ENCODE measurements at places on chromosomes 12 and 14.

DNA sequence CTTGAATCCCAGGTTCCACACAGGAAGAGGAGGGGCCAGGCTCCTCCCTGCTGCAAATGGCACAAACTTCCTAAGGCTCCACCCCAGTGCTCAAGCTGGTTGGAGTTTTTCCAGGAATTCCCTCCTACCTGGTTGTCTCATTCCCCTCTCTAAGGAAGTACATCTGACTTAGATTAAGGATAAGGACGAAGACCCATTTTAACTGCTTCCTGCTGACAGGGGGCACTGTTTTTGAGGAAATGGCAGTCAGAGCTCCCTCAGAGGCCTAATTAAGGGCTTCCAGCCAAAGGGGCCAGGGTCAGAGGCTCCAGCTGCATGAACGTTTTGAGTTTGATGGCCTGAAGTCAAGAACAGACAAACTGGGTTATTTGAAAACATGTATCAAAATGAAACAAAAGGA is 1084.7 kb downstream of the SLC6A15 start:
- no peak for DNase-seq

DNA sequence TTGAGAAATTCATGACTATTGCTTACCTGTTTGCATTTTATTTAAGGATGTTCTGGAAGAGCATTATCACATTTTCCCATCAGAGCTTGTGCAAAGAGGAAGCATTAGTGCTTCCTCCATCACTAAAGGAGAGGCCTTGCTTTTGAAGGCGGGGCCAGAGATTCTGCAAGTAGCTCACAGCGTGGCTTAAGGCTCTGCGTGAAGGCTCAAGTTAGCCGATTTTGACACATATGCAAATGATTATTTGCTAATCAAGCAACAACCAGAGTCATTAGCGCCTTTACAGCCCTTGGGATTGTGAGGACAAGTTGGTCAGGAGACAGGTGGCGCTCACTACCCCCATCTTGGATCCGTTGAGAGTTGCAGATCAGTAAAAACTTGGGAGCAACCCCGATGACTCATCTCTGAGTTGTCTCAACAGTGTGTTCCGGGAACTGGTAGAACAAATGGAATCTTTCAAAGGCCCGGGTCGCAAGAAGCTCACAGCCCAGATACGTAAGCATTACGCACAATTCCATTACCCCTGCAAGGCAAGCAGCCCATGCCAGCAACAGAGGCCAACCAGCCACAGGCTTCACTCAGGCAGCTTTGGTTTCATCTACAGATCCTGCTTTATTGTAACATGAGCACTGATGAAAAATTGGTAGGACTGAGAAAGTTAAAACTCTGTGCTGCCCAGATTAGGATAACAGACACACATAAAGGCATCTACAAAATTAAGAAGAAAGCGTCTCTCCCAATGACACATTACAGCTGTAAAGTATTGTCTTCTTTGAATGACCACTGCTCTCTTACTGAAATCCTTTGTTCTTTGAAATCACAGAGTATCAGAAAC is 34.9 kb upstream of the SPTSSA start:
- DNase-seq: no peak

DNA sequence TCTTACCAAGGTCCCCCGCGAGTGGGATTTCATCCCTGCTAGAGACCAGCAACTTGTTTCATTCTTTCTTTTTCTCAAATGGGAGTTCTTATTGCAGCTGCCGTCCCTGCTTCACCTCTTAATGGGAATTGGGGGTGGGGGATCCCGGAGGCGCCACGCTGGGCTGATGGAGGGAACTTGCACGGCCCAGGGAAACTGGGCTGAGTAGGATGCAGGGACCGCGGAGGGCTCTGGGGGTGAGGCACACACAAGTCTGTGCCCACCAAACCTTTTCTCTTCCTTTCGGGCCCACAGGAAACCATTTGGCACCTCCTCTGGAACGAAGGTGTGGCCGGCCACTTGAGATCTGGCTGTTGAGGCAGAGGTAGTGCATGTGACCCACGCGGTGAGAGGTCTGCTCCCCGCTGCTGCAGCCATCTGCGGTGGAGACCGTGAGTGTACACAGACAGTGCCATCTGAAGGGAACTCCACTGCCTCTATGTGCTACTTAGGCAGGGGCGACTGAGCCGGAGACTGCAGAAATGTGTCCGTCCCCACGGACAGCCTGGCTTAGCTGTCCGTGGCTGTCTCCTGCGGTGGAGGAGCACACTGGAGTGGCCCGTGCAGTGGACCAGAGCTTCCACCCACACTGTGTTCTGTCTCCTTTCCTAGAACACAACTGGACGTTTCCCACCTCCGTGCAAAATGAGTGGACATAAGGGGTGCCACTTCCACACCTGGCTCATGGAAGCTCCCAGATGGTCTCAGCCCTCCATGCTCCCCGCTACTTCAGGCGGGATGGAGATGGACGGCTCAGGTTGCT is 42.1 kb upstream of the TESC start:
- peak; percentile 12 for DNase-seq

DNA sequence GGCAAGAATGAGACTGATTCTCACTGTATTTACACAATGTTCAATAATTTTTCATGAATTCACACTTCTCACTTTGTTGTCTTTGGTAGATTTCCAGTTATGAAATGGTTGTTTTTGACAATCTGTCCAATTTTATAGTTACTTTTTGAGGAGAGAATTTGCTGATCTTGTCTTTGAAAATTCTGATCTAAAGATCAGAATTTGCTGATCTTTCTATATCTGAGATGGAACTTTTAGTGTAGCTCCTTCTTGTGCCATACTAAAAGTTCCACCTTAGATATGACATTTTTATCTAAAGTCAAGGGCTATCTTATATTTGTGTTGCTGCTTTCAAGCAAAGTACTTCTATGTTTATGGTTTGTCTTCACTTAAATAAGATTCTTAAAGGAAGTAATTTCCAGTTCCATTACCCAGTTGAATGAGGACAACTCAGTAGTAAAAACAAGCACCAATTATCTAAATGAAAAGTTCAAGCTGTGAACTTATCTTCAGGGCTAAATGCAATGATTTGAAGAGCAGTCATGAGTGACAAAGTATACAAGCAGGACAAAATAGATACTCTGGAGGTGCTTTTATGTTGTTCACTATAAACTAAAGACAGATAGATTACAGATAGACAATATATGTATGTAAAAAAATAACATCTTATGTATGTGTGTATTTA is 76.4 kb upstream of the FOXG1 start:
- DNase-seq: no peak

- DNase-seq: no peak
Measured at GRCh38 chr14:62301911-62302310, 539.7 kb downstream of the SNAPC1 start.

DNA sequence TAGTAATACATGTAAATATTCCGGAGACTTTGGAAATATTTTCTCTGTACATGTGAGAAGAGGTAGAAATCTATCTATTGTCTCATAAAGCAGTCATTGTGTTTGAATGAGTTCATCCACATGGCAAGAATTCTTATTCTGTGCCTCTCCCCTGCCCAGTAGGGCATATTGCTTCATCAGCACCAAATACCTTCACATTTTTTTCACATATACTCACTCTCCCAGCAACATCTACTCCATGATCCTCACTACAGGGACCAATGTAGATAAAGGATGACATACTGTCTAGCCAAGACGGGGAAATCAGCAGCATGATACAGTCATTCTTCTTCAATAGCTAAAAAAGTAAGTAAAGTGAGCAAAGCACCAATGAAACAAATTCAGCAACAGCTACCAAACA is 1.3 kb upstream of the TAS2R14 start:
- DNase-seq: no peak

- DNase-seq: no peak
Measured at GRCh38 chr12:12628013-12628412, 16.3 kb downstream of the CREBL2 start.

GRCh38 chr14:31270196-31270772 is 62.7 kb upstream of the HECTD1 start:
- DNase-seq: no peak

GRCh38 chr14:76770521-76771436 is 9.5 kb downstream of the VASH1 start:
- no peak for DNase-seq

GRCh38 chr14:38217553-38217952 is 9.8 kb downstream of the SSTR1 start:
- no peak for DNase-seq

- DNase-seq: no peak
Measured at GRCh38 chr12:127169321-127170181, 1097.4 kb upstream of the TMEM132C start.

GRCh38 chr12:10031771-10032175 is 1.3 kb downstream of the CLEC9A start:
- no peak for DNase-seq

DNA sequence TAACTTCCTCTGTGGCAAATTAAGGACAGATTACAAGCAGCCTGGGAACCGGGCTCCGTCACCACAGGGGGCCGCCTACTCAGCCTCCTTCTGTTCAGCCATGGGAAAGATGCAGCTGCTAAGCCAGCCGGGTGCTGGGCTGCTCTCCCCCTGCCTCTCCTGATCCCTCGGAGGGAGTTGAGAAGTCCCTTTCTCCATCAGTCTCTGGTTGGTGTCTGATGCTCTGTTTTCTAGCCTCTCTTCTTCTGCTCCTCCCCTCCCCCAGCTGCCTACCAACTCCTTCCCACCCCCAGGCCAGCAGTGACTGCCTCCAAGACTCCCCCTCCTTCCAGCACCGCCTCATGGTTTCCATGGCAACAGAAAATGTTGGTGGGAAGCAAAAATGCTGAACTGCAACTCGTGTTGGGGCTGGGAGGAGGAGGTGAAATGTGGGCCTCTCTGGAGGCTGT is 486.7 kb downstream of the APAF1 start:
- DNase-seq: no peak

DNA sequence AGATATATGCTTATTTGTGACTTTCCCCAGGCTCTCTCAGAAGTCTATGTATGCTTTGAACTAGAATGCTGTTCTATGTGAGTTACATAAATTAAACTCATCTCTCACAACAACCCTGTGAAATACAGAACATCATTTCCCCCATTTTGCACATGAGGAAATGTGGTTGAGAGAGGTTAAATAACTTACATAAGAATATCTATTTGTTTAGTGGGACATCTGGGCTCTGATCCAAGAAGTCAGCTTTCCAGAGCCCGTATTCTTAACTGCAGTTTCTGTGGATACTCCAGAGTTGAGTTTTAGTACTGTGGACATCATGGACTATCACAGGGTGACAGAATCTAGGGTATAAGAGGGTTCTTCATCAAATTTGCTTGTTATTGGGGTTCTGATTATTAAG is 242.5 kb upstream of the ARHGAP5 start:
- DNase-seq: peak; percentile 21

DNA sequence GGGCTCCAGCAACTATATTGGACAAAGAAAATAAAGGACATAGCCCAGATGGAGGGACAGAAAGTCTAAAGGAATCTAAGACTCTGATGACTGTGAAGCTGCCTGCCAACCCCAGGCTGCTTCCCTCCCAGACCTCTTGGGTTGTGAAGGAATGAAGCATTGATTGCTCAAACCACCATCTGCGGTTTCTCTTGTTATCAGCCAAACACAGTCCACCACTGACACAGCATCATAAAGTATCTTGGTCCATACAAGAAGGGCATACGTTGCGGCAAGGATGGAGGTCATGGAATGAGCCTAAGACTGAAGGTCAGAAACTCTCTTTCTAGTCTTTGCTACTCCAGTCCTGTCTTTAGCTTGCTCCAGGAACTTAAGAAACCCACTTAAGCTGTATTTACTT is 58.5 kb upstream of the PLXNC1 start:
- DNase-seq: no peak

DNA sequence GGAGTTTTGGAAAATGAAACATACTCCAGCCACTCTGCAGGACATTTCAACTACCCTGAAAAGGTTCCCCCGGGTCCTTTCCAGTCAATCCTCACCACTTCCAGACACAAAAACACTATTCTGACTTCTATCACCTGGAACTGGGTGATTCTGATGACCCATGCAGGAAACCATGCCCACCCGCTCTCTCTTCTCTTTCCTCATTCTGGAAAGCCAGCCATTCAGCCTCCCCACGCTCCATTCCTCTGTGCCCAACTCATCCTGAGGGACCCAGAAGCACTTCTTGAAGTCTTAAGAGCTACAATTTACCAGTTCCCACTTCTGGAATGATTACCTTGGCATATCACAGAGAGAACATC is 3.2 kb downstream of the CCDC88C start:
- no peak for DNase-seq

DNA sequence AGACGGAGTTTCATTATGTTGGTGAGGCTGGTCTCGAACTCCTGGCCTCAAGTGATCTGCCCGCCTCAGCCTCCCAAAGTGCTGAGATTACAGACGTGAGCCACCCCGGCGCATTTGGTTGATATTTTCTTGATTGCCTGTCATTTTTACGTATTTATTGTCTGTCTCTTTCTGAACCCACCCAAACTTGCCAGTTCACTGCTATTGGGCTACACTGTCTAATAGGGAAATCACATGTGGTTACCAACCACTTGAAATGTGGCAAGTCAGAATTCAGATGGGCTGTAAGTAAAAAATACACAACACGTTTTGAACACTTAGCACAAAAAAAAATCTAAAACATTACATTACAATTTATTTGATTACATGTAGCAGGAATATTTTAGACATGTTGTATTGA is 2.1 kb downstream of the WSB2 start:
- DNase-seq: no peak
